Stimulated activated CD4-positive, alpha-beta T cell treated with anti-CD3 and anti-CD28 coated beads, Interleukin-15, amount 100 ng/mL, for 1 hour (primary cell): ENCODE measurements at places on chromosomes 1 and 21.

- DNase-seq: no peak
These were observed 59.6 kb downstream of the MEGF6 start for GRCh38 chr1:3551711-3552110.

DNA sequence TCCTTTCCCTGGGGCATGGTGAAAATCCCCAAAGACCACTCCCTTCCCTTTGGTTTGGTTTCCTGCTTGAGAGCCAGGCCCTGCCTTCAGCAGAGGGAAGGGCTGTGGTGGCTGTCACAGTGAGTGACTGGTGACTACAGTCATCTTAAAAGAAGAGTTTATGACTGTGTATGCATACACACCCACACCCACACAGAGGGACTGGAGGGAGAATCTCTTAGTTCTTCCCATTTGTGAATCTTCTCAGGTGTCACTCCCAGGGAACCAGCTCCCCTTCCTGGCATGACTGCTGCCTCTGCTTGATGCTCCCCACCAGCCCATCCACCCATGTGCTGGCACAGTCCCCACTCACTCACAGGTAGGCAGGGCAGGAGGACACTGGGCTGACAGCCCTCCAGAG, 3.9 kb upstream of the KCNA2 start:
- no peak for DNase-seq

GRCh38 chr1:7348580-7348979, 422.5 kb upstream of the VAMP3 start:
- DNase-seq: no peak

GRCh38 chr1:8660411-8660828, 157.0 kb downstream of the RERE start:
- no peak for DNase-seq

- no peak for DNase-seq
These were observed 78.1 kb downstream of the CD34 start for GRCh38 chr1:207832796-207833195.

DNA sequence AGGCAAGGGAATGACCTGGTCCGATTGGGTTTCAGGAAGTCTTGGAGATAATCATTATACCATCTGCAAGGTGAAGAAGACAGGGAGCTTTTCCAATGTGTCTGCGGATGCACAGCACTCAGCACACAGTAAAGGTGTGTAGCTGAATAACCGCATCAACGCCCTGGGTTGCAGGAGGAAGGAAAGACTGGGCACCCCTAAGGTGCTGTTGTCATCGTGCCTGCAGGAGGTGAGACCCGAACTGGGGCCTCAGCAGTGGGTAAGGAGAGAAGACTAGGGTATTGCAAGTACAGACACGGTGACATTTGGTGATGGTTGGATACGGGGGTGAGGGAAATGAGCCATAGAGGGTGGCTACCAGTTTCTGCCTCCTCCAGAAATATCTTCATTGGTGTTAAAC, 1.1 kb upstream of the TRIM62 start:
- no peak for DNase-seq

GRCh38 chr1:29125237-29125641, 1.5 kb upstream of the TMEM200B start:
- no peak for DNase-seq

DNA sequence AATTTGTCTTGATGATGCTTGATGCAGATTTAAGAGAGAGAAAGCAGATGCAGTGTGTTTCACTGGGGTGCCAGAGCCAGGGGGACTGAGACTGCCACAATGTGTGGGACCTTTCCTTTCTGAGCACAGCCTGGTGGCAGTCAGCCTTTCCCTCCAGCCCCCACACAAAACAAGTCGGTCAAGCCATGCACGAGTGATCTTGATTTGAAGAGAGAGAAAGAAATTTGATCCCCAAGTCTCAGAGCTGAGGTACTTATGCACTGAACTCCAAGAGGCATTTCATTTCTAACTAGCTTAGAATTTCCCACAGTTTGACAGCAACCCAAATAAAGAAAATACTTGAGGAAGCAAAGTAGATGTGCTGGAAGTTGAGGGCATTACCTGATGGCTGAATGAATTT, 193.8 kb downstream of the ST6GALNAC3 start:
- DNase-seq: no peak

- no peak for DNase-seq
These were observed 83.2 kb downstream of the RGL1 start for GRCh38 chr1:183887826-183888819.

- DNase-seq: no peak
These were observed 155.8 kb upstream of the KAZN start for GRCh38 chr1:14442669-14443068.

- no peak for DNase-seq
These were observed 10.2 kb downstream of the VN1R5 start for GRCh38 chr1:247266053-247266452.

DNA sequence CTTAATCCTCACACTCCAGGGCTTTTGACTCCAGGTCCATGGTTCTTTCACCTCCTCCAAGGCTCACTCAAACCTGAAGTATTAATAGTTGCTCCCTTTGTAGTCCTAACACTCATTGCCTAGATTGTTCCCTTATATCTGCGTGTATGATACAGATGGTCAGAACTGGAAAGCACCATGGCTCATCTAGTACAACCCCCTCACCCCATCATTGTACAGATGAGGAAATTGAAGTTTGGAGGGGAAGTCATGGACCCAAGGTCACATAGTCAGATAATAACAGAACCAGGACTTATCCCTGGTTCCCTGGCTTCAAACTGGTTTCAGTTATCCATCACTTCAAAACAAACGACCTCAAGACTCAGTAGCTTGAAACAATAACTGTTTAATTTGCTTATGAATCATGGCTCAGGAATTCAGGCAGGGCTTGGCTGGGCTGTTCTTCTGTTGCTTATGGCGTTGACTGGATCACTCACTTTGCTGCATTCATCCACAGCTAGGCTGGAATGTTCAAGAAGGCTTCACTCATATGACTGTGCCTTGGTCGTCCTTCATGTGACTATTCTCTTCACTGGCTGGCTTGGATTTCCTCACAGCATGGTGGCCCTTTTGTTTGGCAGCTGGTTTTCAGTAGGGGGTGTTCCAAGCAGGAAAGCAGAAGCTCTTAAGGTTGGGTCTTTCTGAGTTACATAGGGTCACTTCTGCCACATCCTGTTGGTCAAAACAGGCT, 5.0 kb downstream of the NOS1AP start:
- DNase-seq: no peak

DNA sequence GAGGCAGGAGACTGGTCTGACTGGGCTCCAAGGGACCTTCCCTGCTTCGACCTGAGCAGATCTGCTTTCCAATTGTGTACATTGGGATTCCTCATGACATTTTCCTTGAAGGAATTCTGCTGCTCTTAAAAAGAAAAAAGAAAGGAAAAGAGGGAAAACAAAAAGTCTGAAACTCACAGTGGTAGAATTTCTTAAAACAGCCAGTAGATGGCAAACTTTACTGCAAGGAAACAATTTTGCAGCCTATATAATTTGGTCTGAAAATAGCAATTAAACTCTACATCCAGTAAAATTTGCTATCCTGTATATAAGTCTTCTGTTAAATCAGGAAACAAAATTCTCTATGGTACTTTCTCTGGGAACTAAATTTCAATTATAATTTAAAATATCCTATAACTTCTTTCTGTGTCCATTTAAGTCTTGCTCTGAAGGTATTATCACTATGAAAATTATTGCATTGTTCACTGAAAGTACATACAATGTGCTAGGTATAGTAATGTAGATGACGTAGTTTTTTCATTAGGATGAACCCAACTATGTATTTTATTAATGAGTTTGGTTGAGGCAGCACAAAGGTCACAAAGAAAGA, 59.8 kb downstream of the CRB1 start:
- no peak for DNase-seq

GRCh38 chr1:212606395-212607205, 2.0 kb upstream of the ATF3 start:
- no peak for DNase-seq

GRCh38 chr21:35024513-35024912, 24.6 kb downstream of the RUNX1 start:
- DNase-seq: no peak

DNA sequence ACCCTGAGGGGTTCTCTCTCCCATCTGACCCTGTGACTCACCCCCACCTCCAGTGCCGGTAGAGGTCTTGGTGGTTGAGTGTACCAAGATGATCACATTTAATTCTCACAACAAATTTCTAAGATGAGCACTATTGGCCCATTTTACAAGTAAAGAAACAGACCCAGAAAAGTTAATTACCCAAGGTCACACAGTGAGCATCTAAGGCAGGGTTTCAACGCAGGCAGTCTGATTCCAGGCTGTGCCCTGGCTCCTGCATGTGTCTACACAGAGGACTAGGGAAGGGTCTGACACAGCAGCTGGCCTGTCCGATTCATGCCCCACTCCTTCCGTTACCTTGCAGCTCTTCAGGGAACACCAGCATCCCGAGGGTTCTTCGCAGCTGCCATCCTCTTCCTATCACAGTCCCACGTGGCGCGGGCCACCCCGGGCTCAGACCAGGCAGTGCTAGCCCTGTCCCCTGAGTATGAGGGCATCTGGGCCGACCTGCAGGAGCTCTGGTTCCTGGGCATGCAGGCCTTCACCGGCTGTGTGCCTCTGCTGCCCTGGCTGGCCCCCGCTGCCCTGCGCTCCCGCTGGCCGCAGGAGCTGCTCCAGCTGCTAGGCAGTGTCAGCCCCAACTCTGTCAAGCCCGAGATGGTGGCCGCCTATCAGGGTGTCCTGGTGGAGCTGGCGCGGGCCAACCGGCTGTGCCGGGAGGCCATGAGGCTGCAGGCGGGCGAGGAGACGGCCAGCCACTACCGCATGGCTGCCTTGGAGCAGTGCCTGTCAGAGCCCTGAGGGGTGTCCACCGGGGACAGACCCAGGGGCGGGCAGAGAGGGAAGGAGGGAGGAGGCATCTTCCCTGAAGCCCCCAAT, 7.5 kb downstream of the NCDN start:
- no peak for DNase-seq

- DNase-seq: no peak
These were observed 13.1 kb upstream of the PRRC2C start for GRCh38 chr1:171472183-171472647.

GRCh38 chr1:226520640-226521355, 27.8 kb upstream of the STUM start:
- DNase-seq: no peak

GRCh38 chr1:13662493-13662892, 37.5 kb upstream of the PRDM2 start:
- DNase-seq: no peak

- no peak for DNase-seq
These were observed 89.3 kb upstream of the EDEM3 start for GRCh38 chr1:184843732-184844495.

GRCh38 chr1:119132179-119132578, 8.3 kb downstream of the WARS2 start:
- DNase-seq: no peak

DNA sequence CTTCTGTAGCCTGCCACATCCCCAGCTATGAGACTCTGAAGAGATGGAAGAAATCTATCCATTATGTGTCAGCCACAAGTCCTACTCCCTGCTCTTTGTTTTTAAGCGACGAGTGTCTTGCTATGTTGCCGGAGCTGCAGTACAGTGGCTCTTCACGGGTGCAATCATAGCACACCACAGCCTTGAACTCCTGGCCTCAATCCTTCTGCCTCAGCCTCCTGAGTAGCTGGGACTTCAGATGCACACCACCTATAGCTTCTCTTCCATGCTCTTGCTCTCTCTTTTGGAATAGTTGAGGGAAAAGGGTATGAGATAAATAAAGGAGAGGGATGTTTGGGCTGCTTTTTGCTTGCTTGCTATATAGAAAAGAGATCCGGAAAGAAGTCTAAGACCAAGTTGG, 1.6 kb downstream of the TUFT1 start:
- no peak for DNase-seq

- no peak for DNase-seq
These were observed 390 bp upstream of the S100A9 start for GRCh38 chr1:153357076-153357852.

- no peak for DNase-seq
These were observed 3.6 kb downstream of the EFNA1 start for GRCh38 chr1:155131285-155131684.

DNA sequence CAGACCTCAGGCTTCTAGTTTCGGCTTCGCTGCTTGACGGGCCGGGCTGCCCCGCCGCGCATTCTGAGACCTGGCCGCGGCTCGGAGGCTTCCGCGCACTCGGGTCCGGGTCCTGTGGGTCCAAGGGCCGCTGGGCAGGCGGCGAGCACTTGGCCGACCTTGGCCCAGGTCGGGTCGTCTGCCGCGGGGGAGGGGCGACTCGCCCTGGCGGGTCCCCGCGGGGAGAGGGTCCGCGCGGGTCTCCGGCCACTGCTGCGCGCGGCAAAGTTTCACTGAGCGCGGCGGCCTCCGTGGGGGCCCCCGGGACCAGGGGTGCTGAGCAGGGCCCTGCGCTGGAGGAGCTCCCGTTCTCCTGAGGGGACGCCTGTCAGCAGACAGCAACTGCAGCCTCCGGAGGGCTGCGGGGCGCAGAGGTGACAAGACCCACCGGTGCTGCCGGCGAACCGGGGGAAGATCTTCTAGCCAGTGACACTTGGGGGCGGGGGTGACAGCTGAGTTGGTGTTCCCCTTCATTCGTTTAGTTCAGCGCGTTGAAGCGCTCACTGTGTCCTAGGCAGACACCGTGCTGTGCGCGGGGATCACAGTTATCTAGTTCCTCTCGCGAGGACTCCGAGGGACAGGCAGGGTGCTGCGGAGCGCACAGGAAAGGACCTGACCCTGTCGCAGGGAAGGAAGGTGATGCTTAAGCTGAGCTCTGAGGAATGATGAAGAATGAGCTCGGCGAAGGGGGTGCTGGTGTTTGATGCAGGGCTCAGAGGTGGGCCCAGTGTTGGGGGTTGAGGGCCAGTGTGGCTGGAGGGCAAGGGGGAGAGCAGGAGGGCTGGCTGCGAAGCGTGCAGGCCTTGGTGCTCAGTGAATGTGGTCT, 725 bp downstream of the MTFR1L start:
- peak; percentile 41 for DNase-seq

GRCh38 chr1:38285807-38286530, 239.4 kb upstream of the POU3F1 start:
- DNase-seq: no peak

GRCh38 chr21:27653481-27653880, 686.6 kb upstream of the ADAMTS5 start:
- no peak for DNase-seq

GRCh38 chr1:177065430-177065829, 99.1 kb downstream of the ASTN1 start:
- DNase-seq: no peak

DNA sequence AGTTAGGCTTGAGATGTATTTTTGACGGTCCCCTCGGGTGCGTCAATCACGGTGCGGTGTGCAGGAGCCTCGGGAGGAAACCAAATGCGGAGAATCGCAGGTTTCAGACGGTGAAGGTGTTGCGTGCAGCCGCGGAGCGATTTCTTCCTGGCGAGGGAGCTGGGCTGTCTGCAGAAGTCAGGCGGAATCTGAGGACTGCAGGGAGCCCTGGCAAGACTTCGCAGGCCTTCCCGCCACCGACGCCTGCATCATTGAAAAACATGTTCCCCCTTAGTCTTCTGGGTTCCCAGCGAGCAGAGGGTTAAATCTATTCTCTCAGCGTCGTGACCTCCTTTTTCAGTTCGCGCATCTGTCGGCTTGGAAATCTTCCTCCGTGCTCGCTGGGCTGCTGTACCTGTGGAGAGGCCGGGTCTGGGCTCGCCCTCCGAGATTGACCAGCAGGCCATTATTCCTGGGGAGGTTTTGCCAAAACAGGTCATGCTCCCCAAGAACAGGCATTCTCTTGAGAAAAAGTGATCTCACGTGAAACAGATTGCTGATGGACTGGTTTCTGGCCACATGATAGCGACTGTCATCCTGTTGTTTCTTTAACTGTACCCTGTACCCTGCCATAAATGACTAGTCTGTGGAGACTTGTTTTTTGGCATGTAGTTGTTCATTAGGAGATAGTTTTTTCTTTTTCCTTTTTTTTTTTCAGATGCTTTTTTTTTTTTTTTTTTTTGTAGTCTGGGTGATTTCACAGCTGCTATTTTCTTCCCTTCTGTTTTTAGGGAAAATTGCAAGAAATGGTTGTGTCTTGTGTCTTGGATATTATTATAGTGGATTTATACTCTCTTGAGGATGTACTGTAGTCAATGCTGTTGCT, 894 bp downstream of the EPB41 start:
- DNase-seq: no peak
